ENCODE measurements at places on chromosomes 6 and 20.
A peak's percentile ranks its signal among the peaks of the same experiment; 100 is the strongest.

GRCh38 chr6:15916581-15916980 lies 212.3 kb upstream of the MYLIP start:
- DNase-seq, result no peak

GRCh38 chr6:95017922-95018321 lies 559.4 kb upstream of the MANEA start:
- DNase-seq, result no peak

DNA sequence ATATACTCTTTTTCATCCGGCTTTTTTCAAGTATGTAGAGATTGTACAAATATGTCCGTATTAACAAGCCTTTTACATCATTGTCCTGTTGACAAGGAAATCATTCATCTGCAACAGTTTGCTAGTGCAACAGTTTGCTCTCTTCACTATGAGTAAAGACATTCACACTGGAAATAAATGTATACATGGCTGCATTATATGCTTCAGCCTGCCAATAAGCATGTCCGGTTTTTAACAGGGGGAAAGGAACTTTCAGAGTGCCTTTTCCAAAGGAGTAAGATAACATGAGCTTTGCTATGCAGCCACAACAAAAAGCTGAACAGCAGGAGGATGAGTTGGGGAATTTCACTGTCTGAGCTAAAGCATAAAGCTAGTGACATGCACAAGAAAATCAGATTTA lies 99.4 kb upstream of the ADTRP start:
- no peak for DNase-seq

DNA sequence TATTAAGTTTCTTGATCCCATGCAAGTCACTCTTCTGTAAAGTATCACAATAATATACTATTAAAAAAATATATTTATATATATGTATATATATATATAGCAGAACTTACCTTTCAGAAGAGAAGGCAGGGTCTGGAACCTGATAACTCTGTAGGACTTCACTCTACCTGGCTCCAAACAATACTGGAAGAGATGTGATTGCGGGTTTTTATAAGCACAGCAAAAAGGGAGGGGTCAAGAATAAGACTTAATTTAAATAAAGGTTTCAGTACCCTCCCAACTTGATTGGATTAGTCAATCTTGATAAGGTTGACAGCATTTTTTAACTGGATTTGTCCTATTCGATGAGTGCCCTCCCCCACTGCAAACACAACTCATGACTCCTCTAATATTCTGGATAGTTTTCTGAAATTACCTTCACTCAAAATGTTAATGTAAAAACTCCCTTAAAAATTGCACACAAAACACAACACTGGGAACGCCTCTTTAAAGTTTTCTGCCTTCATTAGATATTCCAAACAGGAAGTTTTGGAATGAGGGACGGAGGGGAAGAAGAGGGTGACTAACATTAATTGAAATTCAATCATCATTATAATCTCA lies 4.0 kb upstream of the ZNF217 start:
- no peak for DNase-seq

DNA sequence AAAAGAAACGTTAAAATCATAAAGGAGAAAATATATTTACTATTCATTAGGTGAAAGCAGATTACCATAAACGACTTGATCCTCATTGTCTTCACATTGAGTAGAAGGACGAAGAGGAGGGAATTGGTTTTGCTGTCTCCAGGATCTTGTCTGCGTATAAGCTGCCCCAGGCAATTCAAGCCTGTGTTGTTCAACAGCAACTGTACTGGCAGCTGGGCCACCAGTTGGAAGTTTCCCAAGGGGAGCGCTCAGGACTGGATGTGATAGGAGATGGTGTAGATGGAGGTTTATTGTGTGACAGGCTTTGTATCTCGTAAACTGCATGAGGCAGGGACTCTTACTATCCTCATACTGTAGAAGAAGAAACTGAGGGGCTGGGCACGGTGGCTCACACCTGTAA lies 3.9 kb upstream of the FANCE start:
- DNase-seq, result no peak

DNA sequence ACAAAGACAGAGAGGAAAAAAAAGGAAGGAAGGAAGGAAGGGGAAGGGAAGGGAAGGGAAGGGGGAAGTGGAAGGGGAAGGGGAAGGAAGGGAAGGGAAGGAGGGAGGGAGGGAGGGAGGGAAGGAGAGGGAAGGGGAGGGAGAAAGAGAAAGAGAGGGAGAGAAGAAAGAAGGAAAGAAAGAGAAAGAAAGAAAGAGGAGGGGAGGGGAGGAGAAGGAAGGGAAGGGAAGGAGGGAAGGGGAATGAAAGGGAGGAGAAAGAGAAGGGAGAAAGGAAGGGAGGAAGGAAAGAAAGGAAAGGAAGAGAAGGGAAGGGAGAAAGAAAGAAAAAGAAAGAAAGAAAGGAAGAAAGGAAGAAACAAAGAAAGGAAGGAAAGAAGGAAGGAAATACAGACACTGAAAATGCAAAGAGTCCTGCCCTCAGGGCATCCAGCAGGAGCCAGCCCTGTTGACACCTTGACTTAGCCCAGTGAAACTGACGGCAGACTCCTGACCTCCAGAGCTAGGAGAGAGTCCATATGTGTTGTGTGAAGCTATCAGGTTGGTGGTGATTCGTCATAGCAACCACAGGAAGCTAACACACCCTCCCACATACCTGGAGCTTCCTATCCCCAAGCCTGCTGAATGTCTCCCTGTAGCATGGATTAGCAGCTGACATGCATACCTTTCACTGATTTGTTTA lies 58.7 kb upstream of the SULF2 start:
- no peak for DNase-seq

GRCh38 chr6:54093326-54093948 lies 17.8 kb upstream of the MLIP start:
- no peak for DNase-seq

- no peak for DNase-seq
Measured at GRCh38 chr6:157928428-157928827, 53.2 kb upstream of the SYNJ2 start.

DNA sequence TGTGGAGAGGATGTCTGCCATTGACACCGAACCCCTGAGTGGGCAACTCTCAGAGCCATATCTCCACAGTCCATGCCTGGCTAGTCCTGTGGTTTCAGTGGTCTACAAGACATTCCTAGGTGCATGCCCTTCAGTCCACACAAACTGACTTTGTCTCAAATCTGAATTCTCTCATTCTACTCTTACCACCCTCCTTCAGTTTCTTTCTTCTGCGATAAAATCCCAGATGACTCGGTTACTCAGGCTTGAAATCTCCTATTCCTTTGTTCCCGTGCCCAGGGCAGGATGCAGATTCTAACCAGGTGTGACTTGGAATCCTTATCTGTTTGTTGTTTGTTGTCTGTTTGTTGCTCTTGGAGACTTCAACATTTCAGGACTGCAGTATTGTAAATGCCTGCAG lies 9.3 kb downstream of the CDS2 start:
- no peak for DNase-seq

DNA sequence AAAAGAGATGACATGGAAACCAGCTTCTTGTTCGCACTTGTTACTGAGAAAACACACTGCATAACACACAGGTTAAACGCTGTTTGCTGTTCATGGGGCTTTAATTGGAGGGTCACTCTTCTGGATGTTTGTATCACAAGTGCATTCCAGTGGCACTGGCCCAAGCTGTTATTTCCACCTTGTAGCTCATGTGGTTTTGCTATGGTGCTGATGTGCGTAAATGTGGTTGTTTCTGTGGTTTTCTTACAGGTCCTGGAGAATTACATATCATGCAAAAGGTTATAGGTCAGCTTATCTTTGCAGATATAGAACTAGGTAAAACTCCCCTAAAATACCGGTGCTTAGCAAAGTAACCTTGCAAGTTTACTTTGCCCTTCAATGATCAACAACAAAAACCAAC lies 89.3 kb upstream of the AHI1 start:
- no peak for DNase-seq

DNA sequence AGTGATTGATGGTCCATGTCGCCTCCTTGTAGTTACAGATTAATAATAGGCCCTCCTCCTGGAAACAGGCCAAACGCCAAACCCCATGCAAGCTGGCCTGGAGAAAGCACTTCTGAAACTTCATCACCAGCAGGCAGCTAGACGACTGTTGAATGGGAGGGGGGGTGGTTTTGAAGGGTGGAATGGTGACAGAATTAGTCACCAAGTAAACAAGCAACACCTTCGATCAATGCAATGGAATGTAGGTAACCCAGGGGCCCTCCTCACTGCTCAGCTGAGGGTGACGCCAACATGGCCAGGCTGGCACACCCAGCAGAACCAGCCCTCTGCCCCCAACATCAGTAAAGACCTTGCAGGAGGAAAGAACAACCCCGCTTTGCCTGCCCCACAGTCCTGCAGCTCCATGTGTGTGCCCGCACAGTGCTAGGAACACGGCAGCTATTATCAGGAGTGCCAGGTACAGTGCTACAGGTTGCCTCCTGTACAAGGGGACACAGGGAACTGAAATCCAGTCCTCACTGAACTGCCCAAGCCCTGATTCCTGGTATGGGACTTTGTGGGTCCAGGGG lies 2.7 kb downstream of the BCAS1 start:
- no peak for DNase-seq

- no peak for DNase-seq
Measured at GRCh38 chr6:17987697-17988421, 424 bp upstream of the KIF13A start.

GRCh38 chr20:48457193-48458002 lies 370.4 kb downstream of the PREX1 start:
- DNase-seq, result peak; percentile 4

DNA sequence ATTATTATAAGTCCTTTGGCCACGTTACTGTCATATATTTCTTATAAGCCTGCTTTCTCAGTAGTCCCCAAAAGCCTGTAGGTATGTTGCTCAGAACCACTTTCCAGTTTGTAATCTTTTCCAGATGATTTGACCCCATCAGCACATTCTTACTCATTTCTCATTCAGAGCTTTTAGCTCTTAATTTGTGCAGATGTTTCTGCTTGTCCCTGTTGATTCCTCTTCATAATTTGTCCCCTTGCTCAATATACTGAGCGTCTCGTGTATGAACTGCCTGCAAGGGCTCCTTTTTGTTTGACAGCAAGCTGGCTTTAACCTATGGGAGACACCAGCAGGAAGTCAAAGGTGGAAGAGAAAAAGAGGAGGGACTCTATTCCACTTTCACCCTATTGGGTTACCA lies 733.8 kb upstream of the GJE1 start:
- no peak for DNase-seq

GRCh38 chr6:28235912-28236452 lies 10.9 kb downstream of the ZSCAN9 start:
- no peak for DNase-seq

DNA sequence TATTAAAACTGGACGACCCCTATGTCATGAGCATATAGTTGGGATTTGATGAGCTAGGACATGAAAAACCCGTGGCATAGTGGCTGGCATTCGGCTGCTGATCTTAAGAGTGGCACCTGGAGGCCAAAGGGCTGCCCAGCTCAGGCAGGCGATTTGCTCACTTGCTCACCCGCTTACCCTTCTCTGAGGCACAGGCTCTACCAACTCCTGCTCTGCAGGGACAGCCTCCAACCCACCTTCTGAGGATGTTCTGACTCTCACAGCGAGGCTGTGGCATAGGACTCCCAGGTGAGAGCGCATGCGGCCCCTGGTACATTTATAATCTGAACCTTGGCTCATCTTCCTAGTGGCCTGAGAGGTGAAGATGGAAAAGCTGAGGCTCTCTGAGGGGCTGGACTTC lies 995 bp downstream of the RSPO4 start:
- DNase-seq, result no peak

GRCh38 chr20:38112261-38112929 lies 52.7 kb downstream of the TGM2 start:
- DNase-seq, result no peak

- no peak for DNase-seq
Measured at GRCh38 chr20:11178946-11179654, 505.3 kb upstream of the JAG1 start.

- no peak for DNase-seq
Measured at GRCh38 chr6:72724545-72724944, 102.7 kb downstream of the KCNQ5 start.

DNA sequence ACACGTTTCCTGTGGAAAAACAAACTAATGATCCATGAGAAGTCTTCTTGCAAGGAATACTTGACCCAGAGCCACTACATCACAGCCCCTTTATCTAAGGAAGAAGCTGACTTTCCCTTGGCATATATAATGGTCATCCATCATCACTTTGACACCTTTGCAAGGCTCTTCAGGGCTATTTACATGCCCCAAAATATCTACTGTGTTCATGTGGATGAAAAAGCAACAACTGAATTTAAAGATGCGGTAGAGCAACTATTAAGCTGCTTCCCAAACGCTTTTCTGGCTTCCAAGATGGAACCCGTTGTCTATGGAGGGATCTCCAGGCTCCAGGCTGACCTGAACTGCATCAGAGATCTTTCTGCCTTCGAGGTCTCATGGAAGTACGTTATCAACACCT lies 35.4 kb downstream of the GCNT2 start:
- no peak for DNase-seq

DNA sequence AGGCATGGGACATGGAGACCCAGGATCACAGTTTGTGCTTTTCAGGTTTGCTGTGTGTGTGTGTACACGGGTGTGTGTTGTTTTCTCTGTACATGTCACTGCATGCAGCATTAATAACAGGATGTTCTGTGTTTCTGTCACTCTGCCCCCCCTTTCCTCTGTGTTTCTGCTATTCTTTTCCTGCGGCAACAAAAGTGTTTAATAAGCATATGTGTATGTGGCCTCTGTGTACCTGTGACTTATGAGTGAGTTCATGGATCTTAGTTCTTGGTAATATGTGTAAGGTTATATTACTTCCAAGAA lies 9.8 kb downstream of the SYNGAP1 start:
- DNase-seq, result no peak

DNA sequence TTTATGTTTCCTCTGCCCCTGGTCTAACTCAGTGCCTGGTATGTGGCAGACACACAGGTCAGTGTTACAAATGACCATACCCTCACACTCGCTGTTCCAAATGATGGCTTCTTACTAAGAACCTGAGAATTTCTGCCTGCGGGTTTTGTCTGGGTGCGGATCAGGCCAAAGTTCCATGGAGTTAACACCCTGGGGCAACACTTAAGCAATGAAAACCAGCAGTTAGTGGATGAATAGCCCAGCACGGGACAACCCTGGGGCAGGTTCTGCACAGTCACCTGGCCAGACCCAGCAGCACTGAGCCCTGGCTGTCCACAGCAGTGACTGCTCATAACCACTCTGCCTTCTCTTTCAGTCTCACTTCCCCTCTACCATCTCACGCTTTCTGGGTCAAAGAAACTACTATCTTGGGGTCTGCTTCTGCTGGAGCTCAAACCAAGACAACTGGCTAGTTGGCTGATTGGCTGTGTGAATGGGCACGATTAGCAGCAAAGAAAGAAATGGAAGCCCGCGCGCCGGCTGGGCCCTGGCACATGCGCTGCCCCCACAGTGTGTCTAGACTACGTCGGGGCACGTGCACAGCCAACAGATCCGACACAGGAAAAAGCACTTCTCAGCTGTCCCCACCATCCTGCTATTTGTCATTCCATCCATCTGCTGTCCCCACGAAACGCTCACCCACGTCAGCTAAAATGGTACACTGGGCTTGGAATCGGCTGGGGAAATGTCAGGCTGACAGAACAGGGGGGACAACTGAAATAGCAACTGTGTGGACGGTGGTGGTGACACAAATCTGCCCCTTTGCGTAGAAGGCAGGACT lies 36.6 kb downstream of the MGME1 start:
- no peak for DNase-seq
